ENCODE measurements at places on chromosomes 7 and 10.
A peak's percentile ranks its signal among the peaks of the same experiment; 100 is the strongest.

- DNase-seq = no peak
Observed at GRCh38 chr10:120598386-120598785, 141.4 kb downstream of the PLPP4 start.

DNA sequence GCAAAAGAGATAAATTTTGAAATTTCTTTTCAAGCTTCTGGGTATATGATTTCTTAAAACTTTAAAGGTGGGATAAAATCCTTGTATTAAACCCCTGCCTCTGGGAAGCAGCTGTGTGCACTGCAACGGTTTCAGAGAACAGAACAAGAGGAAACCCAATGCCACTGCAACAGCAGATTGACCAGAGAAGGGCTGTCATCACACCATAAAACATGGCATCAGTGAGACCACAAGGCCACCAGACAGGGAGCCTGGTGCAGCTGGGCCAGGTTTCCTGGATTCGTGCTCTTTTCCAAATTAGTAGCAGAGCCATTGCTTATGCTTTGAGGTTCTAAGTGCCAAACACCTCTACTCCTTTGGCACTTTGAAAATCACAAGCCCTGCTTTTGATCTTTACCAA, 152.4 kb downstream of the PRPF18 start:
- no peak for DNase-seq

GRCh38 chr7:75054744-75055143, 18.9 kb downstream of the RCC1L start:
- peak; percentile 11 for DNase-seq

DNA sequence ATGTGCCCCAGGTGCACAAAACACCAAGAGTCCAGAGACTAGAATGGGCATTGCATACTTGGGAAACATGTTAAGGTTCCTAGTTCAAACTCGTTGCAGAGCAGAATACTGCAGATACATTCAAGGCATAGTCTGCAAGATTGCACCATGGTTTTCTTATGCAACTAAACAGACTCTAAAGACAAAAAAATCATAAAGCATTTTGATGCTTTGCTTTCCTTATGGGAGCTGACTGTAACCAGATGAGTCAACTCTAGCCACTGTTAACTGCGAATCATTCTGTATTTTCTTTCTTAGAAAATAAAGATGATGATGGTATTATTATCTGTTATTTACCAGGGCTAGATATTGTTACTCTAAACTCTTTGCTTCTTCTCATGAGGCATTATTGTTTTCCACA, 19.7 kb downstream of the TRUB1 start:
- no peak for DNase-seq

GRCh38 chr10:7832060-7832459, 13.8 kb downstream of the TAF3 start:
- no peak for DNase-seq

- DNase-seq = no peak
Observed at GRCh38 chr7:6148724-6149360, 117.7 kb downstream of the ANKRD61 start.

DNA sequence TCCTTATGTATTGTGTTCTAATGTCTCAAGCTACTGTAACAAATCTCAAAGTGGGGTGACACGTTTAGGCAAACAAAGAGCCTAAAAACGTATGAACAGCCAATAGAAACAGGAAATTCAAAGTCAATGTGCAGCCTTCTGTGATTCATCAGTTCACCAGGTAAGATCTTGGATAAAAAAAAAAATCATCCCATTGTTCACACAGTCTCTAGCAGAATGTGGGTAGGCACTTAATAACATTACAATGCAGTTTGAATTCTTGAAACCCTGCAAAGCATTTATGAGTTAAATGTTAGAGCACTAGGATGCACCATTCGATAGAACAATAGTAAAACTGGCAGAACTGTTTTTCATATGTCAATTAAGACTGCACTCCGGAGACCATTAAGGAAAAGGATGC, 88.2 kb upstream of the HDAC9 start:
- DNase-seq = no peak

DNA sequence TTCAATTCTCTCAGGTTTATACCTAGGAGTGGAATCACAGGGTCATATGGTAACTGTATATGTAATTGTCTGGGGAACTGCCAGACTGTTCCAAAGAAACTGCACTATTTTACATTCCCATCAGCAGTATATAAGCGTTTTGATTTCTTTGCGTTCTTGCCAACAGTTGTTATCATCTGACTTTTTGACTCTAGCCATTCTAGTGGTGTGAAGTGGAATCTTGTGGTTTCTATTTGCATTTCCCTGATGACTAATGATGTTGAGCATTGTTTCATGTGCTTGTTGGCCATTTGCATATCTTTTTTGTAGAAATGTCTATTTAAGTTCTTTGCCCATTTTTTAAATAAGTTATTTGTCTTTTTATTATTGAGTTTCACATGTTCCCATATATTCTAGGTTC, 44.3 kb upstream of the ZC3HAV1 start:
- no peak for DNase-seq

GRCh38 chr10:49237985-49238384, 49.8 kb upstream of the TMEM273 start:
- DNase-seq = no peak

DNA sequence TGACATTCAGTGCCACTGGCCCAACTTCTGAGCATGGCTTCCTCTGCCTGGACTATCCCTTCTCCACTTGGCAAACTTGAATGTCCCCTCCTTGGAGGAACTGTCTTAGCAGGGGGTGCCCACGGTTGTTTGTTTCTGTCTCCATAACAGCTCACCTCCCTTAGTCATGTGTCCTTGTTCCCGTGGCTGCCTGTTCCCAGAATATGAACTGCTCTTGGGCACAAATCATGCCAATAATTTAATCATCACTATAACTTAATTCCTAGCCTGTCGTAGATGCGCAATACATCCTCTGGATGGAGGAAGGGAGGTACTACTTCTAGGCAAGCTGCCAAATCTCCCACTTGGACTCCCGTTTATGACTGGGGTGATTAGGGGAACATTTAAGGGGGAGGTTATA, 173.1 kb downstream of the MYOF start:
- no peak for DNase-seq

GRCh38 chr7:106019470-106019820, 56.4 kb downstream of the CDHR3 start:
- DNase-seq = no peak

GRCh38 chr7:79096361-79096805, 357.1 kb downstream of the MAGI2 start:
- no peak for DNase-seq

DNA sequence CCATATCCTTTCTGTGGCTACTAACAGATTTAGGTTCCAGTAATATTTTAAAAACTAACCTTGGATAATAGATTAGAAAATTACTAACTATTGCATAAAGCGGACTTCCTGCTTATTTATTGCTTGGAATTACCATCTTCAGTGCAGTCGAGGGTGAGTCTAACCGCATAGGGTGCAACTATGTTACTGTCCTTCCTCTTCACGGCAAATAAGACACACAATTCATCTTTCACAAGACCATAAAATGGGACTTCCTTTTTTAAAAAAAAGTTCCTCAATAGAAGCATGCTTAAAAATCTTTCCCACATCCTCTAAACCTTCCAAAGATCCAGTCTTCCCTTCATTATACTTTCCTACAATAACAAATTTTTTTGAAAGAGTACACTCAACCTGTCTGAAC, 2.1 kb downstream of the SLC25A40 start:
- no peak for DNase-seq

DNA sequence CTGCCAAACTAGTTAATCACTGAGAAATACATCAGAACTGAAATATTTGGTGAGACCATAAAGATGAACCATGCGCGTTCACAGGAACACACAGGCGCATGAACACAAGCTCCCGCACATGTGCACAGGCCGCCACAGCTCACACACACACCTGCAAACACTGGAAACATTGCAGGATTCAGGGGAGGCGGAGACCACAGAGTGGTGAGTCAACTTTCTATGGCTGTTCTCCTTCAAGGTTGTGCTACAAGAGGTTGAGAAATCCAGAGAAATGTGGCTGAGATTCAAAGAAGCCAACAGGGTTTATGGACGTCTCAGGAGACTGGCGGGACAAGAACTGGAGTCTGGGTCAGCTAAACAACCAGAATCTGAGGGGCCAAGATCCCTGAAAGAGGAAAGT, 17.8 kb downstream of the ESYT2 start:
- DNase-seq = no peak

DNA sequence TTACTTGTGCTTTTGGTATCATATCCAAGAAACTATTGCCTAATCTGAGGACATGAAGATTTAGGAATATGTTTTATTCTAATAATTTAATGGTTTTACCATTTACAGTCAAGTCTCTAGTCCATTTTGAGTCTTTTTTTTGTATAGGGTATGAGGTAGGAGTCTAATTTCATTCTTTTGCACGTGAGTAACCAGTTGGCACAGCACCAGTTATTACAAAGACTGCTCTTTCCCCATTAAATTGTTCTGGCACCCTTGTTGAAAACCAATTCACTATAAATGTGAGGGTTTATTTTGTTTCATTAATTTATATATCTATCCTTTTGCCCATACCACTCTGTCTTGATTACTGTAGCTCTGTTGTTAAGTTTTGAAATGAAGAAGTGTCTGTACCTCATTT, 381.6 kb downstream of the SUGCT start:
- DNase-seq = no peak

GRCh38 chr7:70698219-70698832, 433.6 kb upstream of the GALNT17 start:
- no peak for DNase-seq

DNA sequence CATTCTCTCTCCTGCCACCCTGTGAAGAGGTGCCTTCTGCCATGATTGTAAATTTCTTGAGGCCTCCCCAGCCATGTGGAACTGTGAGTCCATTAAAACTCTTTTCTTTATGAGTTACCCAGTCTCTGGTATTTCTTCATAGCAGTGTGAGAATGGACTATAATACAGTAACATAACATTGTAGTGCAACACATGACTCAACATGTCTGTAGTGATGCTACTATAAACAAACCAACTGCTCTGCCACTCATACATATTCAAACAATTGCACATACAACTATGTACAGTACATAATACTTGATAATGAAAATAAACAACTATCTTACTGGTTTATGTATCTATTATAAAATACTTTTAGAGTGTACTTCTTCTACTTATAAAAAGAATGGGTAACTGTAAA, 7.1 kb downstream of the ATOH7 start:
- DNase-seq = no peak

DNA sequence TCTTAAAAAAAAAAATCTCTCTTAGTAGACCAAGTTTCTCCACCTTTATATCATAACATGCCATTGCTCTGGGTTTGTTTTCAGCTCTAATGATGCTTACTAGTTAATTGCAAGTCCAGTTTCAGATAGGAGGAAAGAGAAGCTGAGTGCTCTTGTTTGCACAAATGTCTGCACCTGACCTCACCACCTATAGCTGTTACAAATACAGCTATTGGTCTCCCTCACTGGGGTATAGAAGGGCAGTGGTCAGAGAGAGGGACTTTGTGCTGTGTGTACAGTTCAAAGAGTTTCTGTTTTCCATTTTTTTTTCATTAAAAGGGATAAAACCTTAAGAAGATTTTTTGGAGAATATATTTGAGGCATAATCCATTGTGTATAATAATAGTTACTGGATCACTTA, 52.7 kb downstream of the TAS2R16 start:
- DNase-seq = no peak

DNA sequence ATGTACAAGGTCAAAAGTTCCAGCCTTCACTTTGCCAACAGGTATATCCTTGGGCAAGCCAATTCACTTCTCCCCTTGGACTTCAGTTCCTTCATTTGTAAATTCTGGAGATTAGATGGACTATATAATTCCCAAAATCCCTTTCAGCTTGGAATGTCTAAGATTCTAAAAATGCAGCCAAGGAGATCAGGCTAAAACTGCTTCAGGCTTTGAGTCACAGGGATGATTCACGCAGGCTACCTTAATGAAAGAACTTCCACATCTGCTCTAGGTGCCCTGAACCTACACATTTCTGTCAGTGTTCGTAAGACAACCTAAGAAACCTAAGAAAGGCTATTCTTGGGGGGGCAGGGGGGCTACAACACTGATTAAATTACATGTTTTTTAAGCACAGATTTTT, 7.1 kb downstream of the CPVL start:
- DNase-seq = no peak

DNA sequence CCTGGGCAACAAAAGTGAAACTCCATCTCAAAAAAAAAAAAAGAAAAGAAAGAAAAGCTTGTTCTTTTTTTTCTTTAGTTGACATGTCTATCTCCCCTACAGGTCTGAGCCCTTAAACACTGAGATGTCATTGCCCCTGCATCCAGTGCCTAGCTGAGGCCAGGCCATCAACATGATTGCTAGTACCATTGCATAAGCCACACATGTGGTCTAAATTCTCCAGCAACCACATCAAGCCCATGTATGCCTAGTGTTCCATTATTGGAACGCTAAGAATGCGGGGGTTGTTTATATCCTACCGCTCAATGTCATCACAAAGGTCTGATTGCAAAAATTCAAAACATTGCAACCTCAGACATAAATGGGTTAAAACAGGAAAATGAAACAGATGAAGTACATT, 62.7 kb downstream of the NPTX2 start:
- DNase-seq = no peak

DNA sequence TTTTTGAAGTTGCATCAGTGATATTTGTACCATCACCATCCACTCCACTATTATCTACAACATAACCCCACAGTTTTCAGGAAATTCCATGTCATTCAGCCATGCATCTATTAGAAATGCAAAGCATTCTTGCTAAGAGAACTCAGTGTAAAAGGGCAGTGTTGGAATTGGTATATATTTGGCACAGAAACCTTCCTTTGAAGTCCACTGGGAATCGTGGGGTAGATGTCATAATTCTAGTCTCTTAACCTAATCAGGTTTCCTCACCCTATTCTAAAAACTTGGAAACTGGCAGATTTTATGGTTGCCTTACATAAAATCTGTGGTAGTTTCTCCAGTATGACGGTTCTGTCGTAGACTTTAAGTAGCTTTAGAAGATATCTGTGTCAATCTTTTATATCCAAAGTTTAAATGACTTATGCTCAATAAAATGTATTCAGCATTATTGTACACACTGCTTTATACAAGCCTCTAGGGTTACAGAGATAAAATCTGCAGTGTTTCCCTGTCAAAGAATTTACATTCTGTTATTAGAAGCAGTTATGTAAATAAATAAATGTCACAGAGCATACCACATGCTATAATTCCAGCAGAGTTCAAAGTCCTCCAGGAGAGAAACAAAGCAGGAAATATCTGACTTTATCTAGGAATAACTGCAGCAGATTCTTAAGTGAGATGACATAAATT, 704.4 kb upstream of the CELF2 start:
- no peak for DNase-seq

- DNase-seq = no peak
Observed at GRCh38 chr7:93044147-93044810, 73.5 kb downstream of the SAMD9 start.

- no peak for DNase-seq
Observed at GRCh38 chr7:12898620-12899019, 211.2 kb downstream of the ARL4A start.
